ENCODE measurements at places on chromosomes 4 and X. TPM values are rescaled to one million over a fixed set of nuclear protein-coding genes. Genes with fewer than 3 reads are reported as not detected.

RAP2C gene
- 18.0 TPM for total RNA-seq

SGMS2 gene
- total RNA-seq: 18.5 TPM

SNX25 gene
- 11.1 TPM for total RNA-seq

BCORL1 gene
- 10.1 TPM for total RNA-seq

- peak; percentile 42 for DNase-seq
These were observed 201.2 kb downstream of the CHIC2 start for GRCh38 chr4:53863158-53863557.

DNA sequence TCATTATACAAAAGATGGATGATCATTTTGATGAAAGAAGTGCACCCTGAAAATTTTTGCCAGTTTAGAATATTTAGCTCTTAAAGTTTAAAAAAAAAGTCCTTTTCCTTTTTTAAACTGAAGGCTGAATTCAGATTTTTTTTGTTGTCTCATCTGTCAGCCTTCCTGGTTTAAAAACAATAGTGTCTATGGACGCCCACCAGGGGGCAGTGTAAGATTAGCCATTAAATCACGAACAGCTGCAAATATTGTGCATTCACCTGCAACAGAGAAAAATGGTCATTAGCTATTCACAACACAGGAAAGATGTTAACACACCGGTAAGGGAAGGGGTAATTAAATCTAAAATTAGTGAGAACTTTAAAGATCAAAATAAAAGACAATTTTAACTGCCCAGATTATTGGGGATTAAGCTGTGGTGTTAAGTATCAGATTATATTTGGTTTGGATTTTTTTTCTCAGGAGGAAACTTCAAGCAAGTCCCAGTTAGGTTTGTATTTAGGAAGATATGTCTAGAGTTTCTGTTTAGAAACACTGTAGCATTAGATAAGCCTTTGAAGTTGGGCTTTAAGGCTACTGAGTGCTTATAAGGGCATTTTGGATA, 4.4 kb upstream of the CXorf38 start:
- peak; percentile 42 for DNase-seq

GRCh38 chr4:113604955-113605354, 156.6 kb downstream of the CAMK2D start:
- DNase-seq: no peak

DNA sequence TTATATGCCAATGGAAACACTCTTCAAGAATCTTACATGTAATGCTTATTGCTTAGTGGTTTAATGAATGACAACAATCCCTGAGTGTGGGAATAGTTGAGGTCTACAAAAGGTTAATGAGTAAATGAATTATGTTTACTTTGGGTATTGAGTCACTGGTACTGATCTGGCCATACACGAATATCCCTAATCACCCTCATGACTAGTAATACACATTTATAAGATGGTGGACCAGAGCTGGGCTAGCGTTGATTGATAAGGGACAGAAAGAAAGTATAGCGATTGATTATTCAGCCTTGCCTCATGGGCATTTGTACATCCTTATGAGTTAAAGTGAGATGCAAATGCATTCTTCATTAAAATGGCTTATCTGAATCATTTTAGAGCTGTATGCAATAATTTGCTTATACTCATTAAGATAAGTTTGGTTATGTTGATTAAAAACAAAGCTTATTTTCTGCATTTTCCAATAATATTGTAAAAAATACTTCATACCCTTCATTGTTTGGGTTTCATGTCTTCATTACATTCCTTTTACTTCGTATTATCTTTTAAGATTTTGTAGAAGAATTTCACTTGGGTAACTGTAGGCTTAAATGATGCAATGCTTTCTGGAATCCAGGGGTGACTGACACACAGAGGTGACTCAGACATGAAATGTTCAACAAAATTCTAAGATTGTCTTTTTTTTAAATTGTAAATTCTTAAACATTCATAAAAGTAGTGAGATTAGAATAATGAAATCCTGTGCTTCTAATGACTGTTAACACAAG, 47.4 kb downstream of the FGF2 start:
- DNase-seq: no peak

- peak; percentile 48 for DNase-seq
These were observed 25.5 kb upstream of the RXFP1 start for GRCh38 chr4:158496030-158496741.

DNA sequence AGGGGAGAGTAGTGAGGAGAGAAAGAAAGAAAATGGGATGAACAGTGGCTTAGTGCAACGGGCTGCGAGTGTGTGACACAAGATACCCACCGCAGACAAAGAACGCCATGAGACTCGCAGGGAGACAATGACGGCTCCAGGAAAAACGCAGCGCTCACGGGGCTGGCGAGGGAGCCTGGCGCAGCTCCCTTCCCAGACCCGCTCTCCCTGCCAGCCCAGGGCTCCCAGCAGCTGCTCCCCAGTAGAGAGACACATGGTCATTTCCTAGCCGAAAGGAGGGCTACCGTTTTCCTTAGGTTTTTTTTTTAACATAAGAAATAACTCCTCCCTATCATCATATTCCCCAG, 149.5 kb downstream of the MAML3 start:
- peak; percentile 69 for DNase-seq

DNA sequence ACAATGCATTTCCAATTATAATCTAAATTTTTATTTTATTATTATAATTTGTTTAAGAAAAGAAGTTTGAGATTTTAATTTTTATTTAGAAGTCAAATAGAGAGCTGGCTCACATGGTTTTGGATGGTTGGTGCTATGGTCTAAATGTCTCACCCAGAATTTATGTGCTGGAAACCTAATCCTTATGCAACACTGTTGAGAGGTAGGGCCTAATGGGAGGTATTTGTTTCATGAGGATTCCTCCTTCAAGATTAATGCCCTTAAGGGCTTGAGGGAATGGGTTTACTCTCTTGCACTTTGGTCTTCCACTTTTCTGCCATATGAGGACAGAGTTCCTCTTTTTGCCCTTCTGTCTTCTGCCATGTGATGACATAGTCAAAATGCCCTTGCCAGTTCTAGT, 960.5 kb upstream of the IGFBP7 start:
- no peak for DNase-seq

GRCh38 chrX:150326541-150327247, 36.4 kb upstream of the MAMLD1 start:
- DNase-seq: no peak

DNA sequence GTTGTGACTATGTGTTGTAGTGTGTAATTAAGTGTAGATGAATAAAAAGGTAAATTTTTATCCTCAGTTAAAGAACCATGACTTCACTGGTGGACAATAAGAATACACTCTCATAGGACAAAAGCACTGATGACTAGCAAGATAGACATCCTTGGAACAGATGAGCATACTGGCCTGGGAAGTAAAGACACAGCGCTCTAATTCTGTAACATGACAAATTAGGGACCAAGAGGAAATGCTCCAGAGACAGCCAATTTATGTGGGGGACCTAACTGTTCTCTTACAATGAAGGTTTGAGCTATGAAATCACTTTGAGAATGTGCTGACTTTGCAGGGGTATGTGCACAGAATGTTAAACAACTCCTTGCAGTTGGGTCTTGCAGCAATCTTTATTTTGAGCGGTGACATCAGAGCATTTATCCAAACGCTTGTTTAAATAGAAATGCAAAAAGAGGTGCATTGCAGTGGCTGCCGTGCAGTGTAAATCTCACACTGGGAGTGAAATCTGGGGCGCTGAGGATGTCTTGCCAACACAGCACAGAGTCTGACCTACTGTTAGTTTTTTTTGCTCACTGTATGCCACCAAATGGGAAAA, 109.3 kb downstream of the MAGEC2 start:
- no peak for DNase-seq

DNA sequence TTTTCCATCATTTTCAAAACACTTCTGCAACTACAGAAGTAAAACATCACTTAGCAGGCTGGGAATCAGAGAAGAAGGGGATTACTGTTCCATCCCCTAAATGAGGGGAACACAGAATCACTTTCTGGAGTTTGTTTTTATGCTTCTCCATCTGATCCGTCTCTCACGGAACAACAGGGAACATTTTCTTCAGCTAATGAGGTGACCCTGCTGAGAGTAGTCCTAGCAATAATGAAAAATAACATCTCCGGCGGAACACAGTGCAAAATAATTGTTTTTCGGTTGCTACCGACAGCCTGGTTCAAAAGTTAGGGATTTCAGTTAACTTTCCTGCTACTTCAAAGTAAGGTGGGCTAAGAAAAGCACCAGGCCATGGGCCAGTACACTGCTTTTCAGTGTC, 322.9 kb downstream of the UNC5C start:
- DNase-seq: no peak
